Stimulated activated CD4-positive, alpha-beta T cell treated with anti-CD3 and anti-CD28 coated beads, Interleukin-1b, Interleukin-23, amount 100 ng/mL, for 48 hours (primary cell): ENCODE measurements at places on chromosomes 6 and 20.

GRCh38 chr20:63017826-63018411 is 11.2 kb upstream of the BHLHE23 start:
- no peak for DNase-seq

- DNase-seq, result no peak
Observed at GRCh38 chr6:15595461-15596173, 67.2 kb downstream of the DTNBP1 start.

DNA sequence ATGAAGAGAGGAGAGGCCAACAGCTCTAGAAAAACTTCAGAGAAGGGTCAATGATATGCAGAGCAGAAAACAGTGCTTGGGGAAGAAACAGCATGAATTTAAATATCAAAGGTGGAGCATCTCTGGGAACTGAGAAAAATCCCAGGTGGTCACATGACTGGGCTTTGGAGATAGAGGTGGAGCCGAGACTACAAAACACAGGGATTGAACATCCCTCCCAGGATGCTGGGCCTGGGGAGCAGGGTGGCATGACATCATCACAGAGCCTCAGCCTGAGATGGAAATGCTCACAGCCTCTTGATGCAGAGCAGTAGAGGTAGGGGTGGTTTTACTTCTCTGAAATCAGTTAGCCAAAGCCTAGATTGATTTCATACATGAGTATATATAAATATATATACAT is 529.5 kb downstream of the PRKN start:
- no peak for DNase-seq

DNA sequence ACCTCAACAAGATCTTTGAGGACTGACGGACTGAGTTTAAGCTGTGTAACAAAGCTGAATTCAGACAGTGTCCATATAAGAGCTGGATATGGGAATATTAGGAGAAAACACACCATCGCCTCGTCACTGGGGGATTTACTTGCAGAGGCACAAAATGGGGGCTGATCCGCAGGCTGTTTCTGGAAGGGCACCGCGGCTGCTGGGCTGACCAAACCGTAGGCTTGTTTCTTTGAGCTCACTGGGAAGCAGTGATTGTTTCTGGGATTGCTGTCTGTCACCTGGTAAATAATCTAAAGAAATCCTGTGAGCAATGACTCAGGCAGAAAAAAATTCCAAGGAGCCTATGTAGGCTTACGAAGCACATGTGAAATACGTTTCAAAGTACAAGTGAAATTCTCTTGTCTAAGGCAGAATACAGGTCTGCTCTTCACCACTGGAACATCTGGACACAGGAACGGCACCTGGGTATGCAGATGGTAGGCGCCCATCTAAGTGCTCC is 63.9 kb upstream of the MPC1 start:
- no peak for DNase-seq

DNA sequence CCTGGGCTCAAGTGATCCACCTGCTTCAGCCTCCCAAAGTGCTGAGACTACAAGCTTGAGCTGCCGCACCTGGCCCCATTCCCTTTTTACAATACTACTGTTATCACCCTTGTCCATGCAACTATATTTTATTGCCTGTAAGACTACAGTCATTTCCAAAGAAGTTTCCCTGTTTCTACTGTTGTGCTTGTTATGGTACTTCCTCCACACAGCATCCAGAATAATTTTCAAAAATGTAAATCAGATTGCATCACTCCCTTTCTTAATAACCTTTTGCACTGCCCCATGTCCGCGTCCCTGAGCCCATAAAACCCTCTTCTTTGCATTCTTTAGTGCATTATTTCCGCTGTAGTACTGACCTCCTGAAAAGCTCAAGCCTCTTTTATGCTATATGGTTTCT is 128.9 kb upstream of the AKIRIN2 start:
- DNase-seq, result no peak

DNA sequence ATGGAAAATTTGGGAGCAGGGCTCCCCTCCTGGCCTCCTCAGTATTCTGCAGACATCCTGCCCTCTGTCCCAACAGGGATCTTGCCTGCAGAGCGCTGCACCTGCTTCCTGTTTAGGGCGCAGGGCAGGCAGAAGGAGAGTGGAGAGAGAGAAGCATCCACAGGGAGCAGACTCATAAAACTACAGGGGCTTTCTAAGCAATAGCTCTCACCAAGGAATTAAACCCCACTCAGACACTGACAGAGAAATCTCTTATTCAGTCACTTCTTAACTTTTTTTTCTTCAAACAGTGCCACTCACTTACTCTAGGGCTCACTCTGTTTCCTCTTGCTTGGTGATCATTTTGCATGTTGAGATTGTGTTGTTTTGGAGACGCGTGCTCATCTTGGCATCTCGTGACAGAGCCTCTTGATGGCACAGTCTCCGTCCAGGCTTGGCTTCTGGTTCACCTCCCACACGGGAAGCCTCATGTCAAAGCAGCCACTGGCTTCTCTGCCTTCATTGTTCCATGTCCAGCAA is 153.1 kb upstream of the INSM1 start:
- DNase-seq, result no peak

GRCh38 chr6:169931261-169931660 is 179.8 kb downstream of the ERMARD start:
- no peak for DNase-seq

- DNase-seq, result no peak
Observed at GRCh38 chr6:44976677-44977641, 351.2 kb upstream of the RUNX2 start.

DNA sequence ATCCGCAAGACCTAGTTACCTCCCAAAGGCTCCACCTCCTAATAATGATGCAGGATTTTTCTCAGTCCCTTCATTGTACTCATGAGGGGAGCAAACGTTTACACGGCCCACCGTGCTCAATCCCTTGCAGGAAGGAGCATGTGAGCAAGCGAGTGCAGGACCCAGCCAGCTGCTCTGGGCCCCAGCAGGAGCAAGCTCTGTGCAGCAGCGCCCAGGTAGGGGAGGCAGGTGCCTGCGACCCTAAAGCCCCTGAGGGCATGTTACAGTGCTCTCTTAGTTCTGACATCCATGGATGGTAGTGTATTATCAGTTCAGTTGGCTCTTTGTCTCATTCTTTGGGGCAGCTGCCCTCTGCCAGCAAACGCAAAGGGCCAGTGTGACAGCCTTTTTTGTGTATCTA is 143.4 kb downstream of the TBXT start:
- DNase-seq, result no peak

DNA sequence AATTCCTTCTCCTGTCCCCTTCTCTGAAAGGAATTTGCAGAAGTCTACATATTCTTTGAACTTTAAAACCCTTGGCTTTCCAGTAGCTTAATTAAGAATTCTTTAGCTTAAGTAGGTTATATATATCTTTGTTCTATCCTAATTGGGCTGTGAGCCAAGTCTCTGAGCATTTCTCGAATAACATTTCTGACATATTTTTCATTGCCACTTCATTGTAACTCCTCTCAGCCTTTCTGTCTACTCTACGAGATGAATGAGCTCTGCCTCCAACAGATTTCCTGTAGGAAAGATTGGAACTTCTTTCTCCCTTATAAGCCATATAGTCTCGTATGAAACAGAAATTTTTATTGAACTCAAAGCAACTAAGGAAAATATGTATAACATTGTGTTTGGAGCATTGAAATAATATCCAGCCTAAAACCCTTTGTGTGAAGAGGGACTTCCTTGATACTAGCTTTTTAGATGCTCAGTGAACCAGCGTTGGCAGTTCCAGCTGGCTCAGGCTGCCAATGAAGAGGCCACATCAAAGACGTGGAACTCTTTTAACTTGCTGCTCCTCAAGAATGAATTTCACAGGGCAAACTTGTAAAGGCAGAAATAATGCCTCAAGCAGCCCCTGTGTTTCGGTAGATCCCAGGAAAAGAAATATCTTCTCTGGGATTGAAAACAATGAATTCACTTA is 87.7 kb upstream of the NOX3 start:
- DNase-seq, result no peak

GRCh38 chr20:34978092-34978744 is 22.6 kb downstream of the MYH7B start:
- no peak for DNase-seq

DNA sequence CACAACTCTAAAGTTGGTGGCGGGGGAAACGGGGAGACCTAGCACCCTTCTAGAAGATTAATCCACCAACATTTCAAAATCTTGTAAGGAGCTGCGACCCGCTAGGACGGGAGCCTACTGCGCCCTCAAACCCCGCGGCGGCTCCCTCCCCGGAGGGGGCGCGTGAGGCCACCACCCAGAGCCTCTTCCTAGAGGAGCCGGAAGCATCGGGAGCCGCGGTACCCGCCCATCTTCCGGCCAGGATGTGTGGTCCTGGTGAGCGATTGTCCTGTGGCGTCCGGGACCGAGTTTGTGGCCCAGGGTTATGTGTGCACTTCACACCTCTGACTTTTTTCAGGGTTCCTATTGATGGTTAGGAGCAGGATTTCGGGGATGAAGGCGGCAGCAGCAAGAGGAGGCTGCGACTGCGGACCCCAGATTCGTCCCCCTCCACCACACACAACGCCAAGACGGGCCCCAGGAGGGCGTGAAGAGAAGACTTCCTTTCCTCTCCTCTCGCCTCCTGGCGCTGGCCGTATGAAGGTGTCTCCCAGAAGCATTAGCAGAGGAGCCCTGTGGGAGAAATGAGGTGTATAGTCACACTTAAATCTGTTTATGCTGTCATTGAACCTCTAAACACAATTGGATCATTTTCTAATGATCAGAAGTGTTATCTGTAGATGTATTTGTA is 10.7 kb downstream of the ZNF165 start:
- no peak for DNase-seq

GRCh38 chr6:105900125-105900937 is 185.8 kb upstream of the PRDM1 start:
- peak; percentile 35 for DNase-seq

DNA sequence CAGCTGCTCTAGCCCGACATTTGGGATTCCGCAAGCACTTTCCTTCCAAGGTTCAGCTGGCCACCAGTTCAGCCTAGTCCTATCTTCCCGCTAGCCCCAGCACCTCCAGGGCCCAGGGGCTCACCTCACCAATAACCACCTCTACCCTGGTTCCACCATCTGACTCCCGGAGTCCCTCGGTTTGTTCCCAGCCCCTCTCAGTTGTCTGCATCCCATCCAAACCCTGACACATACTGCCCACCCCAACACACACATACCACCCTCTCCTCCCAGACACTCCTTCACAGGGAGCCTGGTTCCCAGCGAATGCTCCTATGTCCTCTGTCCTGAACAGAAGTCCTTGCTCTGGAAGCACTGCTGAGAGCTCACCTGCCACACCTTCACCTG is 418 bp downstream of the TNXB start:
- no peak for DNase-seq

DNA sequence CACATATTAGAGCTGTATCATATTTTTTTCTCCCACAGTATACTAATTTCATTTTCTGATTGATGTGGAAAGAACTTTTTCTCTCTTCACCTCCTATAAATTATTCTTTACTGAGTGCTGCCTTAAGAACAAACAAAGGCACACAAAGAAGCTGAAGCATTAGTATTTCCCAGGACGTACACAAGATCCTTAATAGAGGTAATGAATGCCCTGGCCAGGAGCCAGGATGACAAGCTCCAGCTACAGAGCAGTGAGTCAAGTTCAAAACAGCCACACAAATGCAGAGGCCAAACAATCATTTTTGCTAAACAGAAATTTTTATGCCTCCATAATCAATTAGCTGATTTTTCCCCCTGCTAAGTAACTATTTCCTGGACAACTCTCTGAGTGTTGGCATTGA is 639.6 kb downstream of the EPHA7 start:
- DNase-seq, result no peak

GRCh38 chr20:21104466-21104761 is 1.7 kb downstream of the LINC00237 start:
- no peak for DNase-seq

DNA sequence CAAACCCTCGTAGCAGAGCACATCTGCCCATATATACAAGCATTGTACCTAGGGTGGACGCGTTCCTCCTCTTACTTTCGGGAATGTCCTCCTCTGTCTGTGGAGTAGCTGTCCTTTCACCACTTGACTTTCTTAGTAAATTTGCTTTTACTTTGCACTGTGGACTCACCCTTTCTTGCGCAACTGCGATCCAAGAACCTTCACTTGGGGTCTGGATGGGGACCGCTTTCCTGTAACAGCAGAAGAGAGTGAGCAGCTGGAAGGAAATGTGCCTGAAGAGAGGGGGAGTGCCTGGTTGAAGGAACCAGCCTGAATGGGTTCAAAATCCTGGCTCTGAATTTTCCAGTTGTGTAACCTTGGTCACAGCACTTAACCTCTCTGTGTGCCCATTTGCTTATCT is 40.1 kb upstream of the PMEPA1 start:
- no peak for DNase-seq

DNA sequence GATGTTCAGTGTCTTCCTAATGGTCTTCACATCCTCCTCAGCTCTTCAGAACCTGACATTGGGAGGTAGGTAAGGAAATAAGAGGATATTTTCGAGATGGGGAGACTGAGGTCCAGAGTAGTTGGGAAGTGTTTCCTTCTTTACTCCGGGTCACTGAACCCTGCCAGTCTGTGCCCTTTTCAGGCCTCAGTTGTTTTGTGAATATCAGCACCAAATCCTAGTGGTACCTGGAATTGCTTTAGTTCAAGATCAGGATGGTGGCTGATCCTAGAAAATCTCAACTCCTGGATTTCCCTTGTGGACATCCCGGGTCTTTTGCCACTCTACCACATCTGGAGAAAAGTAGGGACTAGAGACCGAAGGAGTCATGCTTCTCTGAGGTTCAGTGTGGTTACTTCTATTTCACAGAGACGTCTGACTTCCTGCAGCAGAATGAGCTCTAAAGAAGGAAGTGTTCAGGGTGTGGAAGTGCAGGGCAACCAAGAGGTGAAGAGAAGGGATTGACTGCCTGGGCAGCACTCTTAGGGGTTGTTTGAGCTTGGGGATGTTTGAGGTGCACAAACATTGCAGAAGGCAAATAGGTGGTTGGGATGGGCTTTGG is 995 bp downstream of the STK4 start:
- no peak for DNase-seq

- DNase-seq, result no peak
Observed at GRCh38 chr6:102187186-102187585, 793.7 kb downstream of the GRIK2 start.

DNA sequence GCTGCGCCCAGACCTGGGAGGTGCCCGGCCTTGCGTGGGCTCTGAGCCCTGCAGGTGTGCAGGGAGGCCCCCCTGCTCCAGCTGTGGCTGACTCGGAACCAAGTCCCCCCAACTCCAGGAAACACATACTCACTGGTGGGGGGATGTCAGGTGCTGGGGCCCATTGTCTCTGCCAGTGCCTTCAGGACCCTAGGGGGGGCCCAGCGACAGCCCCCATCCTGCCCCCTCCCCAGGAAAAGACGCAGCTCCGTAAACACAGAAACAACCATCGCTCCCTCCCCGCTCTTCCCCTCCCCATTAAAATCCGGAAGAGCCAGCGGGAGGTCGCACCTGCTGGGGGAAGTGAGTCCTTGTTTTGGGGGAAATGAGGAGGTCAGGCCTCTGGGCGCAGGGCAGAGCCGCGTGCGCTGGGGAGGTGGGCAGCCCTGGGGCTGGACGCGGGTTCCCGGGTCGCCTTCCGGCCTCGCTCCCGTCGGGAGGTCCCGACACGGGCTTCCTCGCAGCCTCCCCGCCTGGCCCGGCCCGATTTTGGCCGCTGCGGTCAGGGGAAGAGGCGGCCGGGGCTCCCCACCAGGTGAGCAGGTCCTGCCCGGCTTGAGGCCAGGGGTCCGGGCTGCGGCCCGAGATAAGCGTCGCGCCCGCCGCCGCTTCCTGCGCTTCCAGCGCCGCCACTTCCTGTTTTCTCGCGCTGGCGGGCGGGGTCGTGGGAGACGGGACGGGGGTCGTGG is 6.2 kb downstream of the C20orf204 start:
- no peak for DNase-seq

- DNase-seq, result no peak
Observed at GRCh38 chr20:3208786-3209256, 477 bp upstream of the ITPA start.
